ENCODE measurements at places on chromosomes 16 and 17. TPM values are rescaled to one million over a fixed set of nuclear protein-coding genes. Genes with fewer than 3 reads are reported as not detected.
A peak's percentile ranks its signal among the peaks of the same experiment; 100 is the strongest.

DNA sequence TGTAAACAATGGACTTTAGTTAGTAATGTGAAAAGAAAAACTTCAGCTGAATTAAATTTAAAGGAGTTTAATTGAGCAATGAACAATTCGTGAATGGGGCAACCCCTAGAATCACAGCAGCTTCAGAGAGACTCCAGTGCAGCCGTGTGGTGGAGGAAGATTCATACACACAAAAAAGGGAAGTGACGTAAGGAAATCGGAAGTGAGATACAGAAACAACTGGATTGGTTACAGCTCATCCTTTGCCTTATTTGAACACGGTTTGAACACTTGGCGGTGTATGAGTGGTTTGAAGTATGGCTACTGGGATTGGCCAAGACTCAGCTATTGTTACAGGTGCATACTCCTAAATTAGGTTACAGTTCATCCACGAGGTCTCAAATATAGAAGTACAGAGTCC is 460.4 kb upstream of the ASIC2 start:
- no peak for DNase-seq
- peaks cover 33% of the 10 kb centered on the region for H3K27me3 ChIP-seq
- H3K4me1 ChIP-seq = peaks cover 3% of the 10 kb centered on the region
- H3K36me3 ChIP-seq = no peaks in the 10 kb centered on the region
- H3K4me3 ChIP-seq = no peak overlapping the region
- no peak overlapping the region for H3K27ac ChIP-seq

DNA sequence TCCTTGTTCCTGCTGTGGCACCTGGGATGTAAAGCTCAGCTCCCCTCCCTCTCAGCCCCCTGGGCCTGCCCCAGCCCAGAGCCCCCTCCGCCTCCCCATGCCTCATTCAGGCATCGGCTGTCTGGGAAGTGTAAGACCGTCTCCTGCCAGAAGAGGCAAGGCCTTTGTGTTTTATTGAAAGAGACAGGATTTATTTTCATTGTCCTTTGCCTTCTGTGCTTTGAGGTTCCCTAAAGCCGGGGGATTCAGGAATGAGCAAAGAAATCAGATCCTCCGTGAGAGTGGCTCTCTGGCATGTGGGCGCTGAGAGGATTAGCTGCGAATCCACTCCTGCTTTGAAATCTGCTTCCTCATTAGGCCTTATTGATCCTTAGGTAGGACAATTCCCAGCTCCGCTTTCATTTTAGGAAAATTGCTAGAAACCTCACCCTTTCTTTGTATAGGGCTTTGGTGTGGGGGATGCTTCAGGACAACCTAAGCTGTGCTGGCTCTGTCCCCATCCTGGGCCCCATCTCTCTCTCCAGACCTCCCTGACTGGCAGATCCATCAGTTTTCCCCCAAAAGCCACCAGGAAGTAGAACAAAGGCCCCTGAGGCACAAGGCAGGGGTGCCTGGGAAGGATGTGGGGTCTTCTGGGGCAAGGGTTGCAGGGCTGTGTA is 211.5 kb upstream of the TNRC6C start:
- H3K27ac ChIP-seq = no peak overlapping the region
- no peak overlapping the region for H3K4me3 ChIP-seq
- DNase-seq = no peak
- peaks cover 4% of the 10 kb centered on the region for H3K27me3 ChIP-seq

Gene CHST5
- not detected for total RNA-seq

GRCh38 chr17:65171752-65172151 is 34.6 kb downstream of the RGS9 start:
- H3K4me1 ChIP-seq = peaks cover 20% of the 10 kb centered on the region
- no peak for DNase-seq

Gene G6PC1
- total RNA-seq = not detected

- H3K4me3 ChIP-seq = no peak overlapping the region
- H3K27ac ChIP-seq = no peak overlapping the region
- H3K4me1 ChIP-seq = peaks cover 14% of the 10 kb centered on the region
These were observed 7.3 kb downstream of the CX3CL1 start for GRCh38 chr16:57379579-57379978.

Gene PRSS27
- 1.6 TPM for total RNA-seq

Gene DNAAF8
- total RNA-seq = 0.31 TPM

GRCh38 chr16:88467541-88467944 is 14.5 kb downstream of the ZFPM1 start:
- H3K27ac ChIP-seq = no peak overlapping the region
- no peaks in the 10 kb centered on the region for H3K36me3 ChIP-seq
- H3K27me3 ChIP-seq = no peaks in the 10 kb centered on the region
- H3K4me1 ChIP-seq = peaks cover 73% of the 10 kb centered on the region

GRCh38 chr17:71163121-71163812 is 957.6 kb upstream of the SOX9 start:
- H3K27ac ChIP-seq = no peak overlapping the region
- no peaks in the 10 kb centered on the region for H3K4me1 ChIP-seq
- no peaks in the 10 kb centered on the region for H3K27me3 ChIP-seq
- no peak for DNase-seq
- H3K4me3 ChIP-seq = no peak overlapping the region

GRCh38 chr17:8380049-8380448 is 2.9 kb downstream of the RPL26 start:
- H3K27me3 ChIP-seq = no peaks in the 10 kb centered on the region
- peaks cover 69% of the 10 kb centered on the region for H3K4me1 ChIP-seq
- H3K27ac ChIP-seq = peak overlapping the region; percentile 99
- peak overlapping the region; percentile 97 for H3K4me3 ChIP-seq
- peaks cover 63% of the 10 kb centered on the region for H3K36me3 ChIP-seq
- no peak for DNase-seq

Gene KRTAP4-2
- not detected for total RNA-seq

DNA sequence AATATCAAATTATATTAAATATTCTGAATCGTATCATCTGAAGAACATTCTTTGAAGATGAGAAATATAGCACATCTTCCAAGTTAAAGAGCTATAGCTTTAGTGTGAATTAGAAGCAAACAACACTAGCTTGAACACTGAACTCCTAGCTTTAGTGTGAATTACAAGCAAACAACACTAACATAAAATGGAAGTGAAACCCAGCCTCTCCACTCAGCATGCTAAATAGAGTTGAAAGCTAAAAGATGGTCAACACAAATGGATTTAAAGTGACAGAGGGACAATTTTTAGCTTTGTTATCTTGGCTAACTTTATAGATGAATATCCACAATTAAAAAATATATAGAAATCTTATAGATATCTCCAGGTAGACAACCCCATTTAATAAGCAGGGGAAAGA is 4.5 kb upstream of the KIF2B start:
- no peaks in the 10 kb centered on the region for H3K27me3 ChIP-seq
- H3K4me3 ChIP-seq = no peak overlapping the region
- H3K27ac ChIP-seq = no peak overlapping the region
- no peaks in the 10 kb centered on the region for H3K4me1 ChIP-seq
- no peak for DNase-seq

GRCh38 chr17:11205659-11206058 is 35.4 kb upstream of the SHISA6 start:
- H3K36me3 ChIP-seq = no peaks in the 10 kb centered on the region
- no peaks in the 10 kb centered on the region for H3K27me3 ChIP-seq
- no peak overlapping the region for H3K27ac ChIP-seq
- DNase-seq = no peak
- no peak overlapping the region for H3K4me3 ChIP-seq
- no peaks in the 10 kb centered on the region for H3K4me1 ChIP-seq

Gene SPATA22
- not detected for total RNA-seq

Gene KRT9
- total RNA-seq = not detected

DNA sequence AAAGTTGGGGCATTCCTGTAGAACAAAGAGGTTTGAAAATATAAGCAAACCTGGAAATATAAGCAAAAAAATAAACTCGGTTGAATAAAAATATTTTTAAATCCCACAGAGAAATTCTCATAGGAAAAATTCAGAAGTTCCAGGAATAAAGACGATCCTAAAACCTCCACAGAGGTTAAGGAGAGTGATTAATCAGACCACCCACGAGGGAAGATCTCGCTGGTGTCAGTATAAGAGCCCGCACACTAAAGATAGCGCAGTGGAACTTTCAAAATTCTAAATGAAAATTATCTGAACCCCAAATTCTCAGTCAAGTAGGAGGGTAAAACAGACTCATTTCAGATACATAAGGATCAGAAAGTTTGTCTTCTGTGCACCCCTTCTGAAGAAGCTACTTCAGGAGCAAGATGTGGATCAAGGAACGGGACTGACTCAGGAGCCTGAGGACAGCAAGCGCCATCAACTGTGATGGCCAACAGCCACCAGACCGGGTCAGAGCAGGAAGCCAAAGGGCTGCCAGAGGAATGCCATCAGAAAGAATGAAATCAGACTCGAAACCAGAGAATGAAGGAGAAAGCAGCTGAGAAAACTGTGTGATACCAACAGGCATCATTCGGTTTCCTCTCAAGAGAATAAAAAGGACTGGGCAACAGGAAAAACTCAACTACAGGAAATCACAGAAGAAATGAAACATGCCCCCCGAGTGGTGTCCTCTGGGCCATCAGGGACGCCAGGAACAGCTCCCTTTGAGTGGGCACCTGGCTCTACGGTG is 66.9 kb downstream of the CYTH1 start:
- DNase-seq = no peak
- peaks cover 89% of the 10 kb centered on the region for H3K4me1 ChIP-seq
- peak overlapping the region; percentile 40 for H3K4me3 ChIP-seq
- peaks cover 1% of the 10 kb centered on the region for H3K36me3 ChIP-seq
- no peaks in the 10 kb centered on the region for H3K27me3 ChIP-seq
- H3K27ac ChIP-seq = peak overlapping the region; percentile 85

DNA sequence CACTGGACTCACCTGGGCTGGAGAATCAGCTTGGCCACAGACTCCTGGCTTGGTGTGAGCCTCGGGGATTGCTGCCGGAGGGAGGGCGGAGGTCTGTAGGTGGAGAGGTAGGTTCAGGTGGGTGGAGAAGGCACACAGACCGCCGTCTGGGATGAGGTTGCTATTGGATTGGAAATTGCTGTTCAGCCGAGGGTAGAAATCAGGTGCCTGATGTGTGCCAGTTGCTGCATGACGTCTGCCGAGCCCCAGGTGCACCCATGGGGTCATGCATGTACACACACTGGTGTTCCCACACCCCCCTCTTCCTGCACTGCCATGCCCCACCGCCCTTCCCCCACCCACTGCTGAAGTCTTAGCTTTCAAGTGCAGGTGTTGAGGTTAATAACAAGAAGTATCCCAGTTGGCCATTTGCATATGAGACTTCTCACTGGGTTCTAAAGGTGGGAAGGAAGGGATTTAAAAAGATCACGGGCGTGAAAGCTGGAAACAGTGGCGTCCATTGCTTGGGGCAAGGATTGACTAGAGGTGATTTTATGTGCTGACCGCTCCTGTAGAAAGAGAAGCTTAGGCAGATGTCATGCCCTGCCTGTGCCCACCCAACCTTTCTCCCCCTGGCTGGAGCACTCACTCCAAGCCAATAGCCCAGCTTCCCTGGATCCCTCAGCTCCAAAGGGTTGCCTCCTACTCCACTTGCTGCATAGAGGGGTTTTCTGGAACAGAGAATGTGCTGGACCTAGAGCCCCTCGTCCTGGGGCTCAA is 193.6 kb downstream of the CCDC182 start:
- peaks cover 12% of the 10 kb centered on the region for H3K4me1 ChIP-seq
- H3K27ac ChIP-seq = no peak overlapping the region
- no peaks in the 10 kb centered on the region for H3K27me3 ChIP-seq
- H3K36me3 ChIP-seq = no peaks in the 10 kb centered on the region
- no peak overlapping the region for H3K4me3 ChIP-seq

DNA sequence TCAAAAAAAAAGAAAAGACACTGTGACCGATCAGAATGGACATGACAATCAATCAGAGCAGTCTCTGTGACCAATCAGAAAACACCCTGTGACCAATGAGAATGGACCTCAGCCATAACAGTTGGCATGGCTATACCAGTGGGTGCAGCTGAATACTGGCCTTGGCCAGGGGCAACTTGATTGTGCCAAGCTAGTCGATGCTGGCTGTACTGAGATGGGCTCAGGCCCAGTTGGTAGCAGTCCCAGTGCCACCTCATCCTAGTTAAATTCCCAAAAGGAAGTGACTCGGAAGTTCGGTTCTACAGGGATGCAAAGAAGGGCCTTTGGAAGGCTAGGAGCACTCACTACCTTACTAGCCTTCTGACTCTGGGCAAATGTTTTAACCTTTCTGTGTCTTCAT is 37.2 kb upstream of the BCO1 start:
- H3K27ac ChIP-seq = no peak overlapping the region
- no peak overlapping the region for H3K4me3 ChIP-seq
- no peak for DNase-seq
- H3K27me3 ChIP-seq = peaks cover 11% of the 10 kb centered on the region
- H3K36me3 ChIP-seq = no peaks in the 10 kb centered on the region
- H3K4me1 ChIP-seq = peaks cover 2% of the 10 kb centered on the region

DNA sequence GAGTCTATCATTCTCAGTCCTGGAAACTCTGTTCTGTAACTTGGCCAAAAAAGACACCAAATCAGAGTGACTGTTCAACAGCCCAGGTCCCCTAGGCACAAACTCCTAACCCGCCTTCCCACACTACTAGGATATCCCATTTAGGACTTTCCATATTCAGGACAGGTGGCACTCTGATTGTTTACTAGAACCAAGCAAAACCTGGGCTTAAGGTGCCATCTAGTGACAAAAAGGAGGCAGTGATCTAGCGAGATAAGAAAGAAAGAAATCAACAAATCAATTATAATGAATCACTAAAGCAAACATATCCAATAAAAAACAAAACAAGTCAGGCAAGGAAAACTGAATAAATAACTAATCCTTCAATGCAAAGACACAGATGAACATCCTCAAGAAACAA is 203.9 kb downstream of the CEP112 start:
- H3K4me1 ChIP-seq = no peaks in the 10 kb centered on the region
- no peak for DNase-seq
- peaks cover 3% of the 10 kb centered on the region for H3K36me3 ChIP-seq
- H3K27me3 ChIP-seq = no peaks in the 10 kb centered on the region

Gene HBZ
- total RNA-seq = not detected

DNA sequence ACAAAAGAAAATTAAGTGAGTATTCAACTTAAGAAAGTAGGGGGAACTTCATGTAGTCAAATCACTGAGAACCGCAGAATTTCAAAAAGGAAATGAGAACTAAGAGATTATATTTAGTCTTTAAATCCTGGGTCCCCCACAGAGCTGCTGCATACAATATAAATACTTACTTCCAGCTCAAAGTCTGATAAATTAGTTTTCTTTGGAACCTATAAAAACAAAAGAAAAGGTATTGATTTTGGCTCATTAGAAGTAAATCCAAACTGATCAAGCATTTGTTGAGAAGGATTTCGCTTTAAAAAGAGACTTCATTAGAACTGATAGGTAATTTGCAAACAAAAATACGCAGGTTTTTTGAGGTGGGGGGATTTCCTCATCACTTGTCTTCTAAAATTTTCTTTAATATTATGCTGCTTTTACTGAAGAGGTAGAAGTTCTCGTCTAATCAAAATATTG is 21.9 kb downstream of the PARN start:
- H3K4me3 ChIP-seq = no peak overlapping the region
- H3K27ac ChIP-seq = no peak overlapping the region
- DNase-seq = no peak
- peaks cover 4% of the 10 kb centered on the region for H3K4me1 ChIP-seq

All from activated CD4-positive, alpha-beta memory T cell treated with anti-CD3 and anti-CD28 coated beads for 36 hours (primary cell).